ENCODE measurements at places on chromosomes 16 and 17. TPM values are rescaled to one million over a fixed set of nuclear protein-coding genes. Genes with fewer than 3 reads are reported as not detected.

- no peak for DNase-seq
Measured at GRCh38 chr16:66408163-66409048, 18.7 kb upstream of the BEAN1 start.

DNA sequence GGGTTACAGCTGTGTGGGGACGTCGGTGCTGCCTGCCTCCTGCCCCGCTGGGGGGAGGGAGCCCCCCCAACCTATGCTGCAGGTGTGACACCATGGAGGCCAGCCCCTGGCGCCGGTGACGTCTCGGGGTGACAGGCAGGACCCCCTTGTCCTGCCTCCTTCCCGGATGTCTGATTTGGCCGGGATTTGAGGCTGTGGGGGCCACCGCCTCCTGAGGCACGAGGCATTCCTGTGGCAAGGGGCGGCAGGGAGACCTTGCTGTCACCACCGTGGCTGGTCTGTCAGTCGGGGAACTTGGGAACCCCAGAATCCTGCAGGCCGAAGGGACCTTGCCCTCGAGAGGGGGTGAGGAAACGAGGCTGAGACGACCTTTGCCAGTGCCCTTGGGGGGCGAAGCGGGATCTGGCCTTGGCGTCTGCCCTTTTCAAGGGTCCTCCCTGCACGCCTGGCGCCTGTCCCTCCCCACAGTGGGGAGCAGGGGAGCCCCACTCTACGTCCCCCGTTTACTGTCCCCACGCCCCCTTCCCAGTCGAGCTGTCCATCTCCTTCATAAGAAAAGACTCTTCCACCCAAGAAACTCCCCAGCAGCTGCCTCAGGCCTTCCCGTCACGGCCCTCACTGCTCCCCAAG, 74.4 kb downstream of the METRNL start:
- DNase-seq, result no peak

DNA sequence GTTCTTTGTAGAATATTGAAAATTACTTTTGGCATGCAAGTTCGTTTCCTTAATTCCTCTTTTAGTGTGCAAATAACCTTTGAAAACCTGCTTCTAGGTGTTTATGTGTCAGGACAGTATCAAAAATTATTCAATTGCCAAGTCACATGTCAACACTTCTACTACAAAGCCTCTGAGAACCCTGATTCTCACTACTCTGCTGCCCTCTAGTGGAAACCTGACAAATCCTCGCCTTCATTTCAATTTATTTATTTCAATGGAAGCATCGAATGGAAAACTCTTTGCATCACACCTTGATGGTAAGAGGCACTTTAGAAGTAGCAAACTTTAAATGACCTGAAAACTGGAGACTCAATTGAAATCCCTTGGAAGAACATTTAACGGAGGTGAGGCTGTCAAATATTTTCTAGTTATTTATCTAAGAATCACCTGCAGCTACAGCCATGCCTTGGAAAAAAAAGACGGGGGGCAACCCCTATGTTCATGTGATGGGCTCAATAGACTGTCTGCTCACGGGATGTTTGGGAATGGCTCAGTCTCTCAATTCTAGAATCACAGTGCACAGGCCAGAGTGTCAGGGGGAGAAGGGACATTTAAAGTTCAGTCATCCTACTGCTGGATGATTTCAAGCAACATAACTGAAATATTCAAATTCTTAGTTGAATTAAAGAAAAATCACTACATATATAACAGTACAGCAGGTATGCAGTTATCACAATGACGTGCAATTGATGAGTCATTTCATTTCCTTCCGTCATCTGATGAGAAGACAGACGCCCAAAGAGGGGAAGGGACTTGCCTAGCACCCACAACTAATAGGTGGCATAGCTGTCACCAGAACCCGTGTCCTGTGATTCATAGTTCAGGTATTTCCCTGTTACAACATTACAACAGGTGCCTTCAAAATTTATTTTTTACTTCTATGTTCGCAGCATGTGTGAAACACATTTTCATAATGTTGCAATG, 563.9 kb downstream of the TOX3 start:
- peak; percentile 15 for DNase-seq

GRCh38 chr17:45107293-45108010, 24.9 kb downstream of the PLCD3 start:
- no peak for DNase-seq

GRCh38 chr16:24728891-24729242, 584 bp upstream of the TNRC6A start:
- no peak for DNase-seq

DNA sequence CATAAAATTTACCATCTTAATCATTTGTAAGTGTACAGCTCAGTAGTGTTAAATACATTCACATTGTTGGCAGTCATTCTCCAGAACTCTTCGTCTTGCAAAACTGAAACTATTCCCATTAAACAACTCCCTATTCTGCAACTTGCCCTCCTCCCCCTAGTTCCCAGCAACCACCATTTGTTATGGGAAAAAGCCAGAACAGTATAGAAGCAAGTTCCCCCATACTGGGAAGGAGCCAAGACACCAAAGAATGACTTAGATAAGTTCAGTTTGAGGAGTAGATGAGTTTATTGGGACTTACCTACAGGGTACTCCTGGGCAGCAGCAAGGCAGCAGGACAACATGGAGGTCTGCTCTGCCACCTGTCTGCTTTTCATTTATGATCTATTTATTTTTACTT, 39.3 kb upstream of the TEKT1 start:
- no peak for DNase-seq

DNA sequence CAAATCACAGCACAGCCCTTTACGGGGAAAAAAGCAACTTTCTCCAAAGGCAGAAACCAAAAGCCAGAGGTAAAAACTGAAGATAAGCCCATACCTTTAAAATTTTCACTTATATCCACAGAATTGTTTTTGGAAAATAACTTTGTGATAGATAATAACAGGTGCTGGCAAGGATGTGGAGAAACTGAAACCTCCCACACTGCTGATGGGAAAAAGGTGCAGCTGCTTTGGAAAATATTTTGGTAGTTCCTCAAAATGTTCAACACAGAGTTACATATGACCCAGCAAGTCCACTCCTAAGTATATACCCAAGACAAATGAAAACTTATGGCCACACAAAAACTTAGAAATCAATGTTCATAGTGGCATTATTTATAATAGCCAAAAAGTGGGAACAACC, 12.2 kb downstream of the EFTUD2 start:
- no peak for DNase-seq

GRCh38 chr17:16329519-16330271, 23.6 kb downstream of the CENPV start:
- peak; percentile 70 for DNase-seq

DNA sequence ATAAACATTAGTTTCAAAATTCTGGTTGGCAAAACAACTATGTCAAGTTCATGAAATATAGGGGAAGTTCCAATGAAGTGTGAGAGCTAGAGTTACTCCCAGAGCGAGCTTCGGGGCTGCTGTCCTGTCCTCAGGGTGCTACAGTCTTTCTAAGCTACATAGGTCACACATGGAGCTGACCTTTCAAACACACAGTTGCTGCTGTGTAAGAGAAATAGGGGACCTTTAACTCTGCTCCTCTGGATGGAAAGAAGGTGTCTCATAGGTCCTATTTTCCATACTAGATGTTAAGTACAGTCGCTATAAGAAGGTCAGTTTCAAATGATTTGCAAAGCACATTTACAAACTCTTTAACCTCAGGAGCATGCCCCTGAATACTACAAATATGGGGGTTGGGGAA, 6.3 kb upstream of the AHSP start:
- DNase-seq, result no peak

DNA sequence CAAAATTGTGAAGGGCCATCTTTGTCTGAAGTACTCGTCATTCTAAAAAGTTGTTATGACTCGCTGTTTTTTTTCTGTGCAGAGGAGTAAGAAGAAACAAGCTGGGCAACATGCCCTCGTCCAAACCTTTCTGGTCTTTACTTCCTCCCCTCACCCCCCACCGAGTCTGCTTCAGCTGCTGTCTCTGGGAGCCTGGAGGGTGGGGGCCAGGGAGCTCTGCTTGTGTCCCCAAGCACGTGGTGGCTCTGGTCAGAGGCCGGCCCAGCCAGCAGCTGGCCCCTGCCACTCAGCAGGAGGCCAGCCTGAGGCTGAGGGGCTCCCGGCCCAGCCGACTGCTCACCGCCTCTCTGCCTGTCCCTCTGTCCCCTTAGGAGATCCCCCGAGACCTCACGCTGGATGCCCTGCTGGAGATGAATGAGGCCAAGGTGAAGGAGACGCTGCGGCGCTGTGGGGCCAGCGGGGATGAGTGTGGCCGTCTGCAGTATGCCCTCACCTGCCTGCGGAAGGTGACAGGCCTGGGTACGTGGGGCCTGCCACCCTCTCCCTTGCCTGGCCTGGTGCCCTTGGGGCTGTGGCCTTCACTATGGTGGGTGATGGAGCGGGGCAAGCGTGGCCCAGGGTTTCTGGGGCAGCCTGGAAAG, 53.7 kb upstream of the LGALS9 start:
- no peak for DNase-seq

DNA sequence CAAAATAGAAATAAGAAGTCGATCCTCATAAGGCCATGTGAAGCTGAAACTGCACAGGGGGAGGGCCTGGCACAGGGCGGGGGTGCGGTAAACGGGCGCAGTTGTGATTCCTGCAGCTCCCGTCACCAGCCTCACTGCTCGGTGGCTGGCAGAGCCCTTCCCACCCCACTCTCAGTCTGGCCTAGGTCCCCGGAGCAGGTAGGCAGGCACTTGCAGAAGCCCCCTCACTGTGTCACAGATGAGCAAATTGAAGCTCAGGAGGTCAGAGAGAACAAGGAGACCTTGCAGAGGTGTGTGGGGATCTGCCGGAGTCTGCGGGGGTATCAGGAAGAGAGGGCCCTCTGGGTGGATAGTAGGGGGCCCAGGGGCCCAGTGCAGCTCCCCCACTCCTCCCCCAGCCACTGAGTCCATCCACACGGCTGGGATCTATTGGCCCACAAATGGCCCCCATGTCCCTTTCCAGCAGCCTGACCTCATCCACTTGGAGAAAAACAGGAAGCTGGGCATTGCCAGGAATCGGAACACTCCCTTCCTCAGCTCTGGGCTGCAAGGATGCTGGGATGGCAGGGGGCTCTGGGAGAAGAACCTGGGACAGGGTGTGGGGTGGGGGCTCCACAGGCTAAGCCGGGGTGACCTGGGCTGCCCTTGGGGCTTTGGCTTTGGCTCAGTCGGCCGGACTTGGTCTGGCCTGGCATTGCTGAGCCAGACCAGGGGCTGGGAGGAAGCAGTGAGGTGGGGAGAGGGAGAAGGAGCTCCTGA, 21.4 kb upstream of the MAP3K14 start:
- peak; percentile 6 for DNase-seq

DNA sequence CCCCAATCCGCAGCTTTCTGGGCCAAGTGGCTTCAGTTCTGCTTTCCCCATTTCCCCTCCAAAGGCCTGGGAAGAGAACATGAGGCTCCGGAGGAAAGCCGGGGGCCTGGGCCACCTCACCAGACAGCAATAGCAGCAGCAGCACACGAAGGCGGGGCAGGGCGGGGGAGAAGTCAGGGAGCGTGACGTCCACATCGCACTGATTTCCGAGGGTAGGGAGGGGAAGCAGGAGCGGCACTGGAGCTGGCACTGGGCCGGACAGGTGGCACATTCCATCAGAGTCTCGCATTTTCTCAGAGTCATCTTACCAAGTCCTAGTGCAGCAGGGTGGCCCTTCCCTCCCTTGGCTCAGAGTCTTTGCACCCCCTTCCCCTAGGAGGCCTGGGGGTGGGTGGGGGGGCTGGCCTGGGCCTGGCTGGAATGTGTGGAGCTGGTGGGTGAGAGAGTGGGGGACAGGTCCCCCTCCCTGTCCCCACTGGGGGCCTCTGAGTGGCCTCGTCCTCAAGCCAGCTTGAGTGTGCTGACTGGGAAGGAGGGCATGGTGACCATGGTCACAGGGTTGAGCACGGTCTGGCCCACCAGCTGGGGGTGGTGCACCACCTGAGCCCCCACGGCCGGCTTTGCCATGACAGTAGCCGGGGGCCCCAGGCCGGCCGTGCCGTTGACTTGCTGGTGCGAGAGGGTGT, 14.3 kb downstream of the MNT start:
- peak; percentile 82 for DNase-seq

DNA sequence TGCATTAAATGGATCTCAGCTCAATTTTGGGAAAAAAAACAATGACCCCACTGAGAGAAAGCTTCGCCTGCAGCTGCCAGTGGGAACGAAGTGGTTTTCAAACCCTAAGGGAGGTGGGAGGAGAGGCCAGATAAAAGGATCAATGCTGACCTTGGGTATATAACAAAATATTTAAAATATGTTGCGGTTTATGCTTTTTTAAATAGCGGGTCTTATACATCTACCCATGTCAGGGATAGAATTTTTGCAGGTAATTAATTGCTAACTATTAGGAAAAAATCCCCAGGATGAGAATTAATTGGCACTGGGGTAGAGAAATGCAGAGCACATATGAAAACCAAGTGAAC, 10.9 kb upstream of the FOXF1 start:
- DNase-seq, result no peak

DNA sequence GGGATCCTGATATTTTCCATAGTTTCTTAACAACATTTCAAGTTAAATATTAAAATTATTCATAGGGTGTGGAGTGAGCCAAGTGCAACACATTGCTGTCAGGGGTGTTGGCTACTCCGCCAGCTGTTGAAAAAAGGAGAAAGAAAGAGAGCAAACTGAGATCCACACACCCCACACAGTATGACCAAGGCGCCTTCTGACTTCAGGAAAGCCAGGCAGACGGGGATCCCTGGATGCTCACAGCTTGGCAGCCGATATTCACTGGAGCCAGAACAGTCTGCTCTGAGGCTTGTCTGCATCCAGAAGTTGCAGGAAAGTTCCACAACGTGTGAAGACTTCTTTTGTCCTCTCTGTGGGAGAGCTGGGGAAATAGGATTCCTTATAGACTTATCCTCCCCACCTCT, 9.3 kb downstream of the CHD9NB start:
- DNase-seq, result peak; percentile 23

IQCK gene
- 8.3 TPM for total RNA-seq

SKAP1 gene
- total RNA-seq, result 4.9 TPM

PRSS33 gene
- not detected for total RNA-seq

GPR179 gene
- under 0.01 TPM for total RNA-seq

PRAC1 gene
- total RNA-seq, result not detected

ADAM11 gene
- total RNA-seq, result 2.0 TPM

PDE6G gene
- total RNA-seq, result not detected

MT1F gene
- 26.6 TPM for total RNA-seq

SCGB1C2 gene
- not detected for total RNA-seq

SLFN12 gene
- total RNA-seq, result 34.8 TPM

APOH gene
- total RNA-seq, result not detected

RARA gene
- 40.2 TPM for total RNA-seq

CNTROB gene
- total RNA-seq, result 62.1 TPM

DPEP2 gene
- 4.4 TPM for total RNA-seq

All from transverse colon (tissue), 4 donors.